ENCODE measurements at places on chromosomes 12 and 14.

- no peak for DNase-seq
Measured at GRCh38 chr14:22159957-22160356, 429.1 kb downstream of the DAD1 start.

- DNase-seq = no peak
Measured at GRCh38 chr14:49506650-49507049, 79.5 kb downstream of the RPS29 start.

DNA sequence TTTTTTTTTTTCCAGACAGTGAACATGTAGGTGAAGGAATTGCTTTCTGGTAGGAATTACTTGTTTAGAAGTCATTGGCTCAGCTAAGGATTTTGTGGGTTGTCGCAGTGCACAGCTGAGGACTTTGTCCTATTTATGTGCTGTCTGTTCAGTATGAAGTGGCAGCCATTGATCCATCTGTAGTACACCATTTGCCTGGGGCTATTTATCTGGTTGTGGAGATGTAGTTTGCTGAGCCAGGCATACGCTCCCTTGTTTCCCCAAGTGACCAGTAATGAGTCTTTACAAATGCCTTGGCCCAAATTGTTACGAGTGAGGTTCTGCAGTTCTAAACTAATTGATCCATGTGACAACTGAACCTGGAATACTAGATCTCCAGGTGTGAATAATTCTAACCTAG lies 140.1 kb downstream of the NRXN3 start:
- DNase-seq = no peak

DNA sequence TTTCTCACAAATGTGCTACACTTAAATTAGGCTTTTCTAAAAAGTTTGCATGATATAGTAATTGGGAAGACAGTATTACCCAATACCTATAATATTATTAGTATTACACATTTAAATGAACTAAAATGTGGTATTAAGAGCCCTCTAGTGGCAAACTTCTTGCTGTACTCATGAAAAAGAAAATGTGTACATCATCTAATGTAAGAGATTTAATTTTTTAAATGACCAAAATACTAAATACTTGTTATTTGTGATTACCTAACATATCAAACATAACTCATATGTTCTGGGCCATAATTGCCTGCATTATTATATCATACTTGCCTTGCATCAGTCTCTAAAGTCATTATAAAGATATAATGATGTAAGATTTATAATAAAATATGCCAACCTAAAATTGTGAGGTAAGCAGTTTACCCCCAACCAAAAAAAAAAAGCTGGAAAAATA lies 64.2 kb downstream of the DNAI7 start:
- DNase-seq = peak; percentile 59

GRCh38 chr12:3152011-3152511 lies 74.9 kb downstream of the TSPAN9 start:
- DNase-seq = no peak

DNA sequence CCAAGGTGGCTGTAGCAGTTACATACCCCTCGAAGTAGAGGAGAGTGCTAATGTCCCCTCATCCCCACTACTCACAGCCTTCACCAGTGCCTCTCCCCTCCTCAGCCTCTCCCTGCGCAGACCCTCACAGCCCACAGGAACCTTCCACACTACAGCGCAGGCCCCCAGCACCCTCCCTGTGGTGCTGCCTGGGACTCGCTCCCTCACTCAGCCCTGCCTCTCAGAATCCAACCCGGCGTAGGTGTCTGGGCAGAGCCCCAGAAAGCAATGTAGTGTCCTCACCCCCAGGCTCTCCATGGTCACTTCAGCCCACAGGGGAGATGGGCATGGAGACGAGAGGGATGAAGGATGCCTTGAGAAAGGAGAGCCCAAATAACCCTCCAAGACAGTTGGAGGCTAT lies 10.9 kb upstream of the ZNF740 start:
- no peak for DNase-seq

GRCh38 chr12:66823857-66824570 lies 145.1 kb upstream of the GRIP1 start:
- DNase-seq = peak; percentile 77
